ENCODE measurements at places on chromosomes 3 and 15. TPM values are rescaled to one million over a fixed set of nuclear protein-coding genes. Genes with fewer than 3 reads are reported as not detected.

DNA sequence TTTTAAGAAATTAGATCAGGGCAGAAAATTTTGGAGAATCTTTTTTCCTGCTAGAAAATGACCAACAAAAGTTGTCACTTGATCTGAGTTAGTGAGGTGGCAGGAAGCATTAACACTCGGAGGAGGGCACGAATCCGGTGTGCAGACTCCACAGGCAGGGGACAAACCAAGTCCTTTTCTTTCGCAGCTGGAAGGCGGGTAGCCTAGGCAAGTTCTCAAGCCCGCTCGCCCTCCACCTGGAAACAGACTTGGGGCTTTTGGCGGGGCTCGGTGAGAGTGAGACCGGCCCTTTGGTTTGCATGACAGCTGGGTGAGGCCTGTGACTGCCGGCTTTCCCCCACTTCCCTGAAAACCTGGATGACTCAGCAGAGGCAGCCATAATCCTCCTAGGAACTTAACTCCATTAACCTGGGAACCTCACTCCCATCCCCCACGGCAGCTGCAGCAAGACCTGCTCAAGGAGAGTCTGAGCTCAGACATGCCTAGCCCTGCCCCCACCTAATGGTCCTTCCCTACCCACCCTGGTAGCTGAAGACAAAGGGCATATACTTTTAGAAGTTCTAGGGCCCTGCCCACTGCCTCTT lies 134.8 kb downstream of the MFSD1 start:
- H3K36me3 ChIP-seq = no peaks in the 10 kb centered on the region
- H3K27ac ChIP-seq = no peak overlapping the region
- H3K4me3 ChIP-seq = no peak overlapping the region

- H3K27ac ChIP-seq = no peak overlapping the region
- no peaks in the 10 kb centered on the region for H3K36me3 ChIP-seq
- H3K27me3 ChIP-seq = no peaks in the 10 kb centered on the region
Measured at GRCh38 chr3:49153349-49153912, 12.7 kb downstream of the CCDC71 start.

RGMA gene
- total RNA-seq = 21.8 TPM

GRCh38 chr3:30657914-30658313 lies 51.5 kb downstream of the TGFBR2 start:
- H3K4me3 ChIP-seq = no peak overlapping the region
- peak overlapping the region; percentile 64 for H3K27ac ChIP-seq
- H3K27me3 ChIP-seq = no peaks in the 10 kb centered on the region
- peaks cover 66% of the 10 kb centered on the region for H3K36me3 ChIP-seq
- H3K4me1 ChIP-seq = peaks cover 77% of the 10 kb centered on the region
- no peak for DNase-seq

GOLGA8J gene
- total RNA-seq = 0.54 TPM

GRCh38 chr3:135041601-135042000 lies 246.5 kb downstream of the EPHB1 start:
- H3K27ac ChIP-seq = no peak overlapping the region
- no peaks in the 10 kb centered on the region for H3K4me1 ChIP-seq
- no peak for DNase-seq
- H3K36me3 ChIP-seq = no peaks in the 10 kb centered on the region
- H3K27me3 ChIP-seq = no peaks in the 10 kb centered on the region
- H3K4me3 ChIP-seq = no peak overlapping the region

DNA sequence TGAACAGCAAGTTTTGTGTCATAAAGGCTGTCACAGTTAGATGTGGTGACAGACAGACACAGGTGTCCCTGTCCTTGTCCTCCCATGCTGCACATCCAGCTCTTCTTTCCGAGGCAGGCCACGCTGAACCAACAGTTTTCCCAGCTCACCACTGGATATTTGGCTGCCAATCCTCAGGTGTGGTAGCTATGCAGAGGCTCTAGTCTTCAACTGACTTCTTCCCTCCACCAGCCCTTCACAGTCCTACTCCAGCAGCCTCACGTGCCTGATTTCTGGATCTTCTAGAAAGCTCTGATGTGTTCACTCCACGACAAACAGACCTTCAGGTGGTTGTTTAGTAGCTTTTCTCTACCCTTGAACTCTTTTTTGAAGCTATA lies 145.5 kb downstream of the UACA start:
- no peak overlapping the region for H3K4me3 ChIP-seq
- H3K4me1 ChIP-seq = no peaks in the 10 kb centered on the region
- DNase-seq = no peak
- no peak overlapping the region for H3K27ac ChIP-seq
- H3K27me3 ChIP-seq = no peaks in the 10 kb centered on the region

DNA sequence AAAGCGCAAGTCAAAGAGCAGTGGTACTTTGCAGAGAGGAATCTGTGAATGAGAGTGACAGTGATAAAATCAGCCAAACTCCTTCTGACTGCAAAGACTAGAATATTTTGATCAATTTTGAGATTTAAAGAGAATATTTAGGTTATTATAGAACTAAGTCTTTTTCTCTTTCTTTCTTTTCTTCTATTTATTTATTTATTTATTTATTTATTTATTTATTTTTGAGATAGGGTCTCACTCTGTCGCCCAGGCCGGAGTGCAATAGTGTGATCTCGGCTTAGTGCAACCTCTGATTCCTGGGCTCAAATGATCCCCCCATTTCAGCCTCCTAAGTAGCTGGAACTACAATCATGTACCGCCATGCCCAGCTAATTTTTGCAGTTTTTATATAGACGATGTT lies 603.7 kb upstream of the NAALADL2 start:
- no peaks in the 10 kb centered on the region for H3K27me3 ChIP-seq
- H3K27ac ChIP-seq = no peak overlapping the region
- no peaks in the 10 kb centered on the region for H3K36me3 ChIP-seq

GRCh38 chr3:51710631-51711351 lies 3.9 kb downstream of the GRM2 start:
- no peak for DNase-seq
- H3K4me3 ChIP-seq = no peak overlapping the region
- peaks cover 2% of the 10 kb centered on the region for H3K27me3 ChIP-seq
- no peak overlapping the region for H3K27ac ChIP-seq

DNA sequence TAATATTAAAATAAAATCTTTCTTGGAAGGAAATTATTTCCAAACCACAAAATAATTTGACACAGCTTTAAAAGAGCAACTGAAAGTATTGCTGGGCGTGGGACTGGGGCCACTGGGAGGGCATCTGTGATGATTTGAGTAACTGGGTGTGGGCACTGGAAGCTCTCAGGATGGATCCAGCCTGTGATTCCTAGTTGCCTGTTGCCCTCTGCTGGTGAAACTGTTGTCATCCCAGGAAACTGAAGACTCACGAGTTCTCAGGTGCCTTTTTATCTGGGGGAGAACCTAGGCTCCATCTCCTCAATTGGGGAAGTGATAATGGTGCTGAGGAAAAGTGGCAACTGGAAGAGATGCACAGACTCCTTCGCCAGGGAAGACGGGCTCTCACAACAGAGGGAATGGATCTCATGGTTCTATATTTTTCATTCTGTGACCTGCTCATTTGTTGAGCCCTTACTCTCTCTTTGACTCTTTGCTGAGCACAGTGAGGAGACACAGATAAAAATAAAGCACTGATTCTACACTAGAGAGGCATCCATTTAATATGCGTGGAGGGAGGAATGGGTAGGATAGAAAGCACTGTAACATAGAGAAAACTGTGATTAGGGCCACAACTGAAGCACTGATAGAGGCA lies 61.6 kb downstream of the TPRG1 start:
- no peaks in the 10 kb centered on the region for H3K36me3 ChIP-seq
- H3K4me3 ChIP-seq = no peak overlapping the region
- DNase-seq = no peak
- no peaks in the 10 kb centered on the region for H3K27me3 ChIP-seq

GRCh38 chr3:73473181-73473897 lies 151.4 kb downstream of the PDZRN3 start:
- H3K27me3 ChIP-seq = no peaks in the 10 kb centered on the region
- H3K36me3 ChIP-seq = no peaks in the 10 kb centered on the region
- DNase-seq = no peak
- no peak overlapping the region for H3K27ac ChIP-seq
- no peak overlapping the region for H3K4me3 ChIP-seq
- H3K4me1 ChIP-seq = peaks cover 44% of the 10 kb centered on the region

GRCh38 chr15:42175671-42176070 lies 19.2 kb upstream of the PLA2G4F start:
- H3K27ac ChIP-seq = no peak overlapping the region
- no peaks in the 10 kb centered on the region for H3K4me1 ChIP-seq

CTXN2 gene
- total RNA-seq = not detected

DNA sequence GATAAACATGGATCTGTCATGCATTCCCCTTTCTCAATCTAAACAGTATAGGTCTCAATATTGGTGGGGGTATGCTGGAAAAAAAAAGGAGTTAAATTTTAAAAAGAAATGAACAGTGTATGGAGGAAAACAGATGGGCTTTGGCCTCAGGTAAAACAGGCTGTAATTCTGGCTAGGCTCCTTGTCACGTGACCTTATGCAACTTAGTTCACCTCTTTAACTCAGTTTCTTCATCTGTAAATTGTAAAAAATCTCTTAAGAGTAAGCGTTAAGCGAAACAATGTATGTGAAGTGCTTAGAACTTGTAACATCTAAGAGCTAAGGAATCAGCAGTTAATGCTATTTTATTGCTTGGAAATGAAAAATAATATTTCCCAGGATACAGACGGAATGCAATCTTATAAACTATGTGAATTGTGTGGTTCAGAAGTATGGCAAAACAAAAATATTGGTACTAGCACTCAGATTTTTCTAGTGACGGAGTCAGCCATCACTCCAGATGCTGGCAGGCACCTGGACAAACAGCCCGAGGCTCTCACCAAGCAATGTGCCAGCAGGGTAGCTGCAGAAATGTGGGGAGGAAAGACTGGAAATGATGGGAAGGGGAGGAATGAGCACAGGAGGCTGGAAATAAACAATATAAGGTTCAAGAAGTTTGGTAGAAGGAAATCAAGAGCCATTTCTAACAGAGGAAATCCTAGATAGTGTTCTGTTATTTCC lies 172.8 kb downstream of the USP13 start:
- H3K27me3 ChIP-seq = no peaks in the 10 kb centered on the region
- H3K4me1 ChIP-seq = no peaks in the 10 kb centered on the region
- H3K27ac ChIP-seq = no peak overlapping the region
- H3K36me3 ChIP-seq = no peaks in the 10 kb centered on the region
- no peak overlapping the region for H3K4me3 ChIP-seq

- no peak overlapping the region for H3K4me3 ChIP-seq
- H3K4me1 ChIP-seq = no peaks in the 10 kb centered on the region
- H3K27ac ChIP-seq = no peak overlapping the region
- DNase-seq = no peak
- no peaks in the 10 kb centered on the region for H3K27me3 ChIP-seq
- H3K36me3 ChIP-seq = no peaks in the 10 kb centered on the region
Measured at GRCh38 chr3:160279657-160280056, 54.4 kb downstream of the C3orf80 start.

GRCh38 chr3:33834096-33834453 lies 35.6 kb downstream of the PDCD6IP start:
- H3K4me3 ChIP-seq = no peak overlapping the region
- H3K4me1 ChIP-seq = no peaks in the 10 kb centered on the region
- H3K36me3 ChIP-seq = peaks cover 59% of the 10 kb centered on the region
- no peak for DNase-seq
- no peaks in the 10 kb centered on the region for H3K27me3 ChIP-seq

DNA sequence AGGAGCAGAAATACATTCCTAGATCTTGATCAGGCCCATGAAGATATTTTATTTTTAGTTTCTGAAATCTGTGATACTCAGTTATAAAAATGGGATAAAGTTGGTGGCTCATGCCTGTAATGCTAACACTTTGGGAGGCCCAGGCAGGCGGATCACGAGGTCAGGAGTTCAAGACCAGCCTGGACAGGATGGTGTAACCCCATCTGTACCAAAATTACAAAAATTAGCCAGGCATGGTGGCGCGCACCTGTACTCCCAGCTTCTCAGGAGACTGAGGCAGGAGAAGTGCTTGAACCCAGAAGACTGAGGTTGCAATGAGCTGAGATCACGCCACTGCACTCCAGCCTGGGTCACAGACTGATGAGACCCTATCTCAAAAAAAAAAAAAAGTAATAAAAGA lies 105.5 kb downstream of the IL1RAP start:
- no peaks in the 10 kb centered on the region for H3K27me3 ChIP-seq
- H3K27ac ChIP-seq = no peak overlapping the region
- DNase-seq = no peak
- no peaks in the 10 kb centered on the region for H3K36me3 ChIP-seq

POPDC2 gene
- 157 TPM for total RNA-seq

DNA sequence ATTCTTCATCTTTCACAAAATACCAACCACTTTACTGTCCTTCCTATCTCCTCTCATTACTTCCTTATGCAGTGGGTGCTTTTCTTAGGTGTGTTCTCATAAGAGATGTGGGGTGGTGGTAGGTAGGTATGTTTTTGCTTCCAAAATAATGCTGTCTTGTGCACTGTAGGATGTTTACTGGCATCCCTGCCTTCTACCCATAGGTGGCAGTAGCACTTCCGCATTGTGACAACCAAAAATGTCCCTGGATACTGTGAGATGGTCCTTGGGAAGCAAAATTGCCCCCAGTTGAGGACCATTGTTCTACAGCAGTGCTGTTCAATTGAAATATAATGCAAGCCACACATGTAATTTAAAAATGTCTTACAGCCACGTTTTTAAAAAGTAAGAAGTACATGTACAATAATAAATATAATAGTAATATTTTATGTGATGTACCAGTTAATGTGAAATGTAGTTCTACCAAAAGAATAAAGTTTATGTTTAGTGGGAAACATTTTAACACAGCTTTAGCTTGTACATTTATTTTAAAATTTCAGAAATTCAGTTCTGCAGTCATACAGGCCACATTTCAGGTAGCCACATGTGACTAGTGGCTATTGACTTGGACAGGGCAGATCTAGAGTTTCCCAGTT lies 75.2 kb downstream of the NEO1 start:
- no peaks in the 10 kb centered on the region for H3K27me3 ChIP-seq
- DNase-seq = no peak
- no peak overlapping the region for H3K4me3 ChIP-seq

GRCh38 chr15:98787194-98787593 lies 138.9 kb downstream of the IGF1R start:
- no peak for DNase-seq
- no peak overlapping the region for H3K27ac ChIP-seq
- H3K4me1 ChIP-seq = no peaks in the 10 kb centered on the region
- no peaks in the 10 kb centered on the region for H3K27me3 ChIP-seq
